NCI-H446 (cell line): ENCODE measurements at places on chromosomes 3 and 15.

- no peak for DNase-seq
Observed at GRCh38 chr3:10744098-10744465, 71.9 kb upstream of the SLC6A11 start.

DNA sequence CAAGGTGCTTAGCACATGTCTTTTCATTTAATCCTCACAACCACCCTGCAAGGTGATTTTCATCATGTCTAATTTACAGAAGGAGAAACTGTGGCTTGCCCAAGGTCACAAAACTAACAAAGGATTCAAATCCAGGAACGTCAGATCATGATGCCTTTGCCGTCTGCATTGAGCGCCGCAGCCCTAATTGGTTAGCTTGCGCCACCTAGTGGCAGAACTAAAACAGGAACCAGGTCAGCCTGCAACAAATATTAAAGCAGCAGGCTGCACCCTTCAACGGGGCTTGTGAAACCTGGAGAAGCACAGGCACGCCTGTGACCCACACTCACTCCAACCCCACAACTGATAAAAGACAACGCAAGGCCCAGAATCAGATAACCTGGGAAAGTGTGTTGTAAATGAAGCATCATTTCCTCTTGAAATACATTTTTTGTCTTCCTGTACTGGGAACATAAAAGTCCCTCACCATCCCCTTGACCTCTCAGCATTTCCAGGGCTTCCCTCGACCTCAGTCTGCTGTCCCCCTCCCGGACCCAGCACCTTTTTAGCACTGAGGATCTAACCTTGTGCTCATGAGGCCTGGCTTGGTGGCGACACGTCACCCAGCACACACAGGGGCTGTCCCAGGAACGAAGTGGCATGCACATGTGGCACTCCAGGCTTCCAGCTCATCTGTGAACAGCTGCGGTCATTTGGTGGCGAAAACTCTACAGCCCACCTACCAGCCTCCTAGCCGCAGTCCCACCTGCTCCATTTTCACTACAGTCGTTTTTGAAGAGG lies 17.3 kb downstream of the DPH3 start:
- peak; percentile 86 for DNase-seq

GRCh38 chr15:80777826-80778620 lies 1.1 kb upstream of the CEMIP start:
- DNase-seq = no peak

DNA sequence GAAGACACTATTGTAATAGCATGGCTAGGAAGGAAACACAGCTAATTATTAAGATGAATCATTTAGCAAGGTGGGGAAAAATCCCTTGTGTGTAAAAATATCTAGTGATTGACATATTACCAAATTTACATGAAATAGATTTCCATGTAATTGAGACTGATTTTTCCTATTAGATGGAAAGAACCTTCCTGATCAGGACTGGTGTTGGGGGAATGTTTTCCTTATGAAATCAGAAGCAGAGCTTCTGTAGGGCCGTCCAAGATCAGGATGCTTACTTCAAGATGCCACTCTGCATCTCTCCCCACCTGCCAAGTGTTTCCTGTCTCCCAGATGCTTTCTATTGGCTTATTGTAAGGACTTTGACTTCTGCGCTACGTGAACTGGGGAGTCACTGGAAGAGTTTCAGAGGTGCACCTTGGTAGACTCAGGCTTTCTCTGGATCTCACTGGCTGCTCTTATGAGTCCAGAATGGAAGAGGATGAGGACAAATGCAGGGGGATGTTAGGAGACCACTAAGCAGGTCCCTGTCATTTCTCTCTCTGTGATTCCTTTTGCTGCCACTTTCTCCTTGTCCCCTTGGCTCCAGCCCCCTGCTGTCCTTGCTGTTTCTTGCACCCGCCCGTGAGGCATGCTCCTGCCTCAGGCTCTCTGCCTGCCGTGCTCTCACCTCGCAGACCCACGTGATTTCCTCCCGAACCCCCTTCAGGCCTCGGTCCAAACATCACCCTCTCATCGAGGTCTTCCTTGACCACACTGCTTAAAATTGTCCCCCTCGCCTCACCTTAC lies 30.1 kb downstream of the BTD start:
- no peak for DNase-seq

DNA sequence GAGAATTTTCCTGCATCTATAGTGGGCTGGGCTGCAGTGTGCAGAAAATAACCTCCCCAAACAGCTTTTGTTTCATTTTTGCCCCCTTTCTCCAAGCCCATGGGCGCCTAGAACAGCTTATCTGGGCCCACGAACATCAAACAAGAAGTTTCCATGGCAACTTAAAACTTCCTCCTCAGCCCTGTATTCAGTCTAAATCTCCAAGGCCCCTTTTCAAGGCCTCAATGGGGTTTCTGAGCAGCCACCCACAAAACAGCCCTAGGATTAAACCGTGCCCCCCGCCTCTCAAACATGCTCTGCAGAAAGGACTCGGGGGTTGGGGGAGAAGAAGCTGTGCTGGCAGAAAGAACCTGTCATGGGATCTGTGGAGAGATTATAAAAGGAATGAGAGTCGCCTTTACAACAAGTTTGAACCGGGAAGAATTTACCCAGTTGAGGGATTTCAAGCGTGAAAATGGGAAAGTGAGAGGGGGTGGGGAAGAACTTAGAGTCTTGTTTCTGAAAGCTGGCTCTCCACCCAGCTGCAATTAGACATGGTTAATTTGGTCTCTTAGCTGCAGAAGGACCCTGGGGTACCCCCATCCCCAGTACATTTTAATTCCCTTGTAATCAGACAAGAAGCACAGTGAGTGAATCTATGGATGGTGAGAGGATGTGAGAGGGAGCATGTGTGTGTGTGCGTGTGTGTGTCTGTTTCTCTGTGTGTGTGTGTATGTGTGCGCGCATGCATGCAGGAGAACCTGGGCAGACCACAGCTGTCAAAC lies 4.3 kb upstream of the FAM107A start:
- DNase-seq = no peak

DNA sequence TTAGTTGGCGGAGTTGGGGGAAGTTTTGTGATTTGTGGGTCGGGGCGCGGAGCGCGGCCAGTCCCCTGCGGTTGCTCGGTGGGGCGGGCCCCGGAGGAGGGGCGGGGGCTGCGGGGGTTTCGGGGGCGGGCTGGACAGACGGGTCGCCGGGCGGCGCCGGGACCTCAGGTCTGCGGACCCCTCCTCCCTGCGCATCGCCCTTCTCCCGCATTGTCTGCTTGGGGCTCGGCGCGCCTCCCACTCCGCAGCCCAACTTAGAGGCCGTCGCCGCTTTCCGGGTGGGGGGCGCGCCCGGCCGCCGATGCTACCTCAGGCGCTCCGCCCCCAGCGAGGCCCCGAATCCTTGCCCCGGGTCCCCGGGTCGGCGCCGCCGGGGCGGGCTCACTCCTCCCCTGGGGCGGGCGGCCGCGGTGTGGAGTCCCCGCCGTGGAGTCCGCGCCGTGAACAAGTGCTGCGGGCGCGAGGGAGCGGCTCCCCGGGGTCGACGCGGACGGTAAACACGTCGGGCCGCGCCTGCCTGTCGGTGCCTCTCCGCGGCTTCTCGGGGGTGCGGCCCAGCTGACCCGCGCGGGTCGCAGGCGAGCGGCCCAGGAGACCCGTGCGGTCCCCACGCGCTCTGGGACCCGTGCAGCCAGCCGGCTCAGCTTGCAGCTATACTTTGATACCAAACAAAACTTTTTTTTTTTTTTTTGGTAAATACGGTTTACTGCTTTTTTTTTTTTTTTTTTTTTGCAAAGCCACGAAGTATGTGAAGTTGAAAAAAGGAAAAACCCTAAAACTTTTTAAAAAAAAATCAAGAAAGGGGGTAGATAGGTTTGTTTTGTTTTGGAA lies 624 bp downstream of the AKAP13 start:
- no peak for DNase-seq

DNA sequence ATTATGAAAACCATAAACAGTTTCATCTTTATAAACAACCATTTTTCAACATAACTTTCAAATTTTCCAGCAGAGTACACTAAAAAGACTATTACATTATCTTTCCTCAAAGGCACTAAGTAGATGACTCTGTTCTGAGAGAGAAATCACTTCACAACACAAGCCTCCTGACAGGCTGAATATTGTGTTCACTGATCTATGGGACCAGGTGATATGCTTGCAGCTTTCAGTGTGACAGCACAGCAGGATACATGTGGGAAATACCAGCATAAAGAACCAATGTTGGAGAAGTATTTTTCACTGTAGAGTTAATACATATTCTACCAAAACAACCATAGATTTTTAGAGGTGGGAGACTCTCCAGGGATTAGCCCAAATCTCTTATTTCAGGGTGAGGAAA lies 350.6 kb downstream of the PLCL2 start:
- no peak for DNase-seq

DNA sequence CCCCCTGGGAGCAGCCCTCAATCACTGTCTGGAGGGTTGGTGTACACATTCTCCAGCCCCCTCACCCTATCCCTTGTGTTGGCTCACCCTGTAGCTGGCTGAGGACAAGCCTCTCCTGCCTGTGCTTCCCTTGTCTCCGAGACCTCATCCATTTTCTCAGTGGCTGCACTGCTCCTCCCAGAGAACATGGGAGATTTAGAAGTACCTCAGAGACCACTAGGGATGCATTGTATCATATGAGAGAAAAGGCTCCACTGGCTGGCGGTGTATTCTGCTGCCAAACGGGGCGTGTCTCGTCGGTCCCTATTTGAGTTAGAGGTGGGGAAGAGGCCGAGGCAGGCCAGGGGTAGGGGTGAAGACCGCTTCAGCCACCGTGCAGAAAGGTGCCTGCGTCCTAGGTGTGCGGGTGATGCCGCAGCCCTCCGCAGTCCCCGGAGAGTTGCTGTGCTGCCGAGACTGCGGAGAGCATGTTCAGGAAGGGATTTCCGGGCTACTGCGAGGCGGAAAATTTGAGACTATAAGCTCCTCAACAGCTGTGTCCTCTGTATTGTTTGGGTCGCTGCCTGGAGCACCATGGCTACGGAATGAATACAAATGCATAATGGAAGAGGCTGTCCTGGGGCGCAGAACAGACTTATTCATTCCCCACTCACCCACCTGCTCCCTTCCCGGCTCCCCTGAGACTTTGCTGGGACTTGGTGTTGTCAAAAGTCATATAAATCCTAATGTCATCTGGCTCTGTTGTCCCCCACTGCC lies 43.8 kb downstream of the SPSB4 start:
- DNase-seq = peak; percentile 67
